ENCODE measurements at places on chromosomes 13 and 19.
A peak's percentile ranks its signal among the peaks of the same experiment; 100 is the strongest.

- DNase-seq, result no peak
Measured at GRCh38 chr13:30141775-30142485, 165.4 kb downstream of the KATNAL1 start.

- no peak for DNase-seq
Measured at GRCh38 chr13:56271686-56272085, 869.0 kb upstream of the PRR20A start.

- DNase-seq, result no peak
Measured at GRCh38 chr13:60758637-60759036, 361.6 kb downstream of the TDRD3 start.

DNA sequence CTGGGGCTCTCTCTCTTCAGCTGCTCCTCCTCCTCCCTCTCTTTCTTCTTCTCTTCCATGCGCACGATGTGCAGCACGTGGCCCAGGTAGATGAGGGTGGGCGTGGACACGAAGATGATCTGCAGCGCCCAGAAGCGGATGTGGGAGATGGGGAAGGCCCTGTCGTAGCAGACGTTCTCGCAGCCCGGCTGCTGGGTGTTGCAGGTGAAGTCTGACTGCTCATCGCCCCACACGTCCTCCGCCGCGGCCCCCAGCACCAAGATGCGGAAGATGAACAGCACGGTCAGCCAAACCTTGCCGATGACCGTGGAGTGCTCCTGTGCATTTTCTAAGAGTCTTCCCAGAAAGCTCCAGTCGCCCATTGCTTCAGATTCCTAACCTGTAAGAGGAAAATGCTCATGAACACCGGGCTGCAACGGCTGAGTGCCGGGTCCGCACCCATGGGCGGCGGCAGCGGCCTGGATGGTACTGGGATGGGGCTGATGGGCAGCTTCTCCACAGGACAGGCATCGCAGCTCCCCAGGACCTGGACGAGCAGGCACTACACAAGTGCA lies 17.8 kb downstream of the GJA3 start:
- DNase-seq, result no peak

GRCh38 chr13:97185291-97185690 lies 36.8 kb upstream of the MBNL2 start:
- DNase-seq, result no peak

DNA sequence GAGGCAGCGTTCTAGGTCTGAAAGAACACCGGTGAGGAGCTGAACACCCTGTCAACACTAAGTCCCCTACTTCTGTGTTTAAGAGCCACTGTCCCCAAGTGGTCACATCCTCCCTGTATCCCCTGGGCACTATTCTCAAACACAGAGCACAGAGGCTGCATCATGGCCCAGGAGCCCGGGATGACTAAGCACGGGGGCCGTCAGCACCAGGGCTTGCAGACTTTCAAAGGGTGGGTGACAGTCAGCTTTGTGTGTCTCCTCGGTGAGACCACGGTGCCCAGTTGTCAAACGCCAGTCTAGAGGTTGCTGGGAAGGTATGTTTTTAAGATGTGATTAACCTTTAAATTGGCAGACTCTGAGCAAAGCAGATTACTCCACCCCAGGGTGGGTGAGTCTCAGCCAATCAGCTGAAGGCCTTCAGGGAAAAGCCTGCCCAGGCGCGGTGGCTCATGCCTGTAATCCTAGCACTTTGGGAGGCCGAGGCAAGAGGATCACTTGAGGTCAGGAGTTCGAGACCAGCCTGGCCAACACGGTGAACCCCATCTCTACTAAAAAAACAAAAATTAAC lies 8.0 kb downstream of the MAP2K2 start:
- no peak for DNase-seq

- DNase-seq, result no peak
Measured at GRCh38 chr13:73061876-73062275, 3.1 kb downstream of the KLF5 start.

GRCh38 chr13:39012608-39013007 lies 22.0 kb upstream of the STOML3 start:
- peak; percentile 52 for DNase-seq

DNA sequence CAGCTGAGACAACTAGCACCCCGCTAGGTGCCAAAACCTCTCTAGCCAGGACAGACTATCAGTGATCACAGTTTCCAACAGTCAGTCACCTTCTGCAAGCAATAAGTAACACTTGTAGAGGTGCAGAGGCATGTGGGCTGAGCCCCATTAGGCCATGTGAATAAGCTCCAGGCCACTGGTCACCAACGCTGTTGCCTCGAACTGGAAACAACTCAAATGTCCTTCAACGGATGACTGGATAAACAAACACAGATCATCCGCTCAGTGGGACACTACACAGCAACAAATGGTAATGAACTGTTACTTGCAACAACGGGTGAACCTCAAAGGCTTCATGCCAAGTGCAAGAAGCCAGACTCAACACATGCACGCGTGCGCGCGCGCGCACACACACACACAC lies 27.5 kb upstream of the TMEM160 start:
- no peak for DNase-seq

DNA sequence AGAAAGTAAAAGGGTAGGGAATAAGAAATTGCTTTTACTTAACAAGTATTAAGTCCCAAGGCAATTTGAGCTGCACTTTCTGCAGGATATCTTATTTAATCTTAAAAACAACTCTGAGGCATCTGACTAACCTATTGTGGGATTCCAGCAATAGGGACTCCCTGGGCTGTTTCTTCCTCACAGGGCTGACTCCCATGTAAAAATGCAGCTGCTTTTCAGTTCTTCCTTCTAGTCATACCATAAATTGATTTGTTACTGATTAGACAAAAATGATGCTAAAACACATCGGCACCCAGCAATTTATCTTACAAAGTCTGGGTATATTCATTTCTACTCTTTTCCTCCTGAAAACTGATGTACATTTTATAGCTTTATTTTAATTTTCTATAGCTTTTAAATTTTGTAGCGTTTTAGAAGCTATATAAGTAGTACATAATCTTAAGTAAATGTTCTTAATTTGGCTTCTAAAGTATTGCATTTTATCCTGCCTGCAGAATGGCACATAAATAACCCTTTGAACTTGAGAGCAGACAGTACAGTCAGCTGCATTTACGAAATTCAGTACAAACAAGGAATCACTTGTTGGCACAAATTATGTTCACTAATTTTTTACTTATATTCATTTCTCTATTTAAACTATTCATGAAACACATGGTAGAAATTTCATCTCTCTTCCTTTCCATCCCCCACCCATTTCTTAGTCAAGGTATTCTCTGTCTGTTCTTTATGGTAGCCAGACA lies 102.4 kb upstream of the FRY start:
- DNase-seq, result no peak

GRCh38 chr13:94613051-94613450 lies 11.4 kb downstream of the GPR180 start:
- DNase-seq, result no peak

DNA sequence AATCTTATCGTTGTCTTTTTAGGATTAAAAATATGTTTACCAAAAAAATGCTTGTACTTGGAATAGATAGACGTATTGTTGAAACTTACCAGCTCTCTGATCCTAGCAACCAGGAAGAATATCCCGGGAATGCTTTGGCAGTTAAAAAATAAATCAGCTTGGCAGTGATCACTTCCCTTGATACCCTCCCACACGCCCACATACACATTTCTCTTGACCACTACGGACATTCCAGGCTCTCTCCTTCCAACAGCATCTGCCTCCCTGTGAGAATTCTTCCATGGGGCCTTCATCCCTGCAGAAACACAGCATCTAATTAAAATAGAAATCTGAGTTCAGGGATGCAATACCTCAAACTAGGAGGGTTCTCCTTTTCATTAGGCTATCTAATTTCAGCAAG lies 57.9 kb downstream of the THSD1 start:
- no peak for DNase-seq

DNA sequence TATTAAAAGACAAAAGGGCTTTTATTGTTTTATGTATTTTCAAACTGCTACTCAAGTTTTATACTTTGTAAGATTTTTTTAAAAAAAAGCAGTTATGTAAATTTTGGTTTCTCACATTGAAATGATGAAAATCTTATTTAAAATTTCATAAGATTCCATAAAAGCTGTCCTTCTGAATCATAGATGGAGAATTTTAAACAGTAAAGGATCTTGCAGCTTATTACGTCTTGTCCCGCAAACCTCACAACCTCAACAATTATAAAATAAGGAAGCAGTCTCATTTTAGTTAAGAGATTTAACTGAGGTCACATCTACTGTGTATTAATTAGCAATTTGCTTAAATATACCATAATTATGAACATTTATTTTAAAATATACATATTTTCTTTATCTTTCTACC lies 581.0 kb upstream of the SPRY2 start:
- no peak for DNase-seq

DNA sequence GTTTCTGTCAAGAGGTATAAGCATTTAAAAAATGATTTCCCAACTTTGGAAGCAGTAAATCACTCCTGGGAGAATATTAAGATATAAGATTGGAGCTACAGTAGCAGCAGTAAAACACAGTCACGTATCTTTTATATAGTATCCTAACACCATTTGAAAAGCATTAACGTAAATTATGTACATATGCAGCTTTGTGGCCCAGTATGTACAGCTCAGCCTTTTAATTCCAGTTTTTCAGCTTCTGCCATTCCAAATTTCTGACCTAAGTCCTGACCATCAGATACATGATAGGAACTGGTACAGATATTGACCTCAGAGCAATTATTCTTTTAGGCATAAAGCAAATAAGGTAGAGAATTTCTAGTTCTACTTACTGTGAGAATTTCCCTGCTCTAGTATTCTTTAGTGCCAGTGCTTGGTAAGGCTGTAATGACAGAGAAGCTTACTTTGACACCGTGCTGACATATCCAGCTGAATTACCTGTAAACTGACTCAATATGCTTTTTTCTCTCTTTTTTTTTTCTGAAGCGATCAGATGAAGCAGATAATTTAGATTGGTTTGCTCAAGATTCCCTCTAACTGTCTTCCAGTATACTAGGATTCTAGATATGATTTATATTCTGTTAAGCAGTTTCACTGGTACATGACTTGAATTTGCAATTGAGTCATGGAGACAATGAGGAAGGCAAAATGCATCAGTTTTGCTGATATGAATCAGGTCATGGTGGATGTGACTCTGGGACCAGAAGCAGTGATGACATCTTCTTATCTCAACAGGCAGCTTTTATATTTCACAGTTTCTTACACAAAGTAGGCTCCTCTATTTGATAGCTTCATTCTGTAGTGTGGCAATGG lies 703.6 kb downstream of the SLITRK6 start:
- no peak for DNase-seq

- DNase-seq, result peak; percentile 82
Measured at GRCh38 chr13:99972190-99972731, 694 bp upstream of the ZIC5 start.

DNA sequence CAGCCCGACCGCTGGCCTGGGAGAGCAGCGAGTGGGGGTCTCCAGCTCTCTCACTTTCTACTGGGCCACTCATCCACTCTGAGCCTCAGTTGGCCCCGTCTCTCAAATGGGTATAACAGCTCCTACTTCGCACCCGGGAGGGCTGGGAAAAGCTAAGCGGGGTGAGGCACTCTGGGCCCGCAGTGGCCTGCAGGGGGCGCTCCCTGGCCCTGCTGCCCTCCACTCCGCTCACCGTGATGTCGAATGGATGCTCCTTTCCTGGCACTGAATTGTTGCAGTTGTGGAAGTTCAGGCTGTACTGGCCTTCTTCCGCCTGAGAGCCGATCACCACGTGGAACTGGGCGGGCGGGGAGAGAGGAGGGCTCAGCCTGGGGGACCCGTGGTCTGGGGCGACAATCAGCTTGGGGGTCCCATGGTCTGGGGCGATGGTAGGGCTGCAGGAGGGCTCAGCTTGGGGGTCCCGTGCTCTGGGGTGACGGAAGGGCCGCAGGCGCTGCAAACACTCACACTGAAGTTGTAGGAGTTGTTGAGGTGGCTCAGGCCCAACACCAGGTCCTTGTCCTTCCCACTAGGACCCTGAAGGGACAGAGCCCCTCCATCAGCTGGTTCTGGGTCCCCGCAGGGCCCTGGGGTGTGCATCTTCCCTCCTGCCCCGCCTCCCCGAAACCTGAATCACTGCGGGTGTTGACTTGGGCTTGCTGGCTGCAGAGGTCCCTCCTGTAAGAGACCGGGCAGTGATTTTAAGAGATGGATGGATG lies 3.9 kb downstream of the GPR108 start:
- DNase-seq, result no peak

DNA sequence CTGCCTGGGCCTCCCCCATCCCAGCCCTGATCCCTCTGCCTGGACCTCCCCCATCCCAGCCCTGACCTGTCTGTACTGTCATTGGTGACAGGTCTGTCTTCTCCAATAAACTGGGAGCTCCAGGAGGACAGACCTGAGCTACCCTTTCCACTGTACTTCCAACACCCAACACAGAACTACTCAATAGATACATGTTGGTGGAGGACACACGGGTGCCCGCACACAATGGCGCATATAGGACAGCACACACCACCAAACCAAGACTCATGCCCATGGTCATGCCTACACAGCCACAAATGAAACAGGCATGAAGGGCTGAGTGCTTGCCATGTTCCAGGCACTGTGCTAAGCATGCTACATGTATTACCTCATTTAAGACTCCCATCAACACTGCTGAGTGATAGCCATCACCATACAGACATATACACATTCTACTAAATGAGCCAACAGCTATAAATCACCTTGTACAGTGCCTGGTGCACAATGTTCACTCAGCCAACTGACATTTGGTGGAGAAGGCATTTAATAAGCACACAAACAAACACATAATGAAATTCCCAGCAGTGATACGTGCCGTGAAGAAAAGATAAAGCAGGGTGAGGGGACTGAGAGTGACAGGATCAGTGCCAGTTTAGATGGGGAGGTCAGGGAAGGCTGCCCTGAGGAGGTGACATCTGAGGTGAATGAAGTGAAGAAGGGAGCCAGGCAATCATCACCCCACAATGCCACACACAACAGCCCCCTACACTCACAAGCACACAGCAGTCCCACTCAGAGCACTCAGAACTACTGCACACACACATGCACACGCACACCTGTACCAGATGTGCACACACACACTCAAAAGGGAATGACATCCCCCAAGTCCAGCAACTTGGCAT lies 857 bp downstream of the POU2F2 start:
- no peak for DNase-seq

GRCh38 chr13:30851697-30852096 lies 54.4 kb upstream of the MEDAG start:
- no peak for DNase-seq

DNA sequence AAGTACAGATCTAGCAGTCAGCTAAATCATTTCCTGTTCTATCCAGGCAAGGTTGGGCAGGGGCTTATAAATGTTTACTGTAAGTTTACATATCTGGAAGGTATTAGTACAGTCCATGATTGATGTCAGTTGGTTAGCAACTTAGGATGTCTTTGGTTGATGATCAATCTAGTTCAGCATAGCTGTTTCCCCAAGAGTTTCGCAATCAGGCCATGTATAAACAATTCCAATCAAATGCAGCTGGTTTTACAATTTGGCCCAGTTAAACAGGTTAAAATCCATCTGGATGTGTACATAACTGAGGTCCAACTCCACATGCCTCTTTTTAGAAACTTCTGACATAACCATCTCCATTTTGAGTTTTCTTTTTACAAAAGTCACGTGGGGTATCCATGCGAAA lies 6.9 kb downstream of the ZNF221 start:
- no peak for DNase-seq

Measured in neural progenitor cell (in vitro differentiated cells).